Mammary epithelial cell (primary cell): ENCODE measurements at places on chromosomes 1 and 21. TPM values are rescaled to one million over a fixed set of nuclear protein-coding genes. Genes with fewer than 3 reads are reported as not detected.

The INAVA gene
- total RNA-seq, result 26.5 TPM

The AADACL3 gene
- total RNA-seq, result not detected in 2 replicates

DNA sequence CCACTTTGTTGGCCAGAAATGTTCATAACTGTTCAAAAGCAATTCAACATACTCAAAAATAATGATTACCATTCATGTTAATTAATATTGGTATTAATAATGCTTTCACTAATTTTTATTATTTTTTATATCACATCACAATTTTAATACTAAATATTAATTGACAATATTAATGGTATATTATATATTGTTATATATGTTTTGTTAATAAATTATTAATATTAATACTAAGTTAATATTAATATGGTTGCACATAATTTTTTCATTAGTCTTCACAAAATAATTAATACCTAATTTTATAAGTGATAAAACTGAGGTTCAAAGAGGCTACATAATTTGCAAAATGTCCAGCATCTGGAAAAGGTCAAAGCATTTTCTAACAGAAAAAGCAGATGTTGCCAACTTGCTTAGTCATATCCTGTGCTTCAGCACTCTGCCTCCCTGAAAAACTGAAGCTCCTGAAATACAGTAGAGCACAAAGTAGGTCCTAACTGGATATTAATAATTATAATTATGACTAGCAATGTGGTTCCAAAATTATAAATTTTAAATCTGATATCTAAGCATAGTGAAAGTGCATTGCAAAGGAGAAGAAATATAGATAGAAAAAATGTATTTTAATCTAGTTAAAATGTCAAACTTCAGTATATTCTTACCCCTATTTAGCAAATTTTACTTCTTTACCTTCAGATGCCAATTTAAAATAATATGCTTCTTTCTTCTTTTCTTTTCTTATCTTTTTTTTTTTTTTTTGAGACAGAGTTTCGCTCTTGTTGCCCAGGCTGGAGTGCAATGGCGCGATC lies 123.2 kb upstream of the TNFSF4 start:
- peak; percentile 52 for DNase-seq

- DNase-seq, result no peak
Observed at GRCh38 chr1:172308577-172308976, 111.9 kb upstream of the C1orf105 start.

The GPR161 gene
- total RNA-seq, result 15.0 TPM

- no peak for DNase-seq
Observed at GRCh38 chr1:89023026-89023425, 360 bp upstream of the GBP3 start.

DNA sequence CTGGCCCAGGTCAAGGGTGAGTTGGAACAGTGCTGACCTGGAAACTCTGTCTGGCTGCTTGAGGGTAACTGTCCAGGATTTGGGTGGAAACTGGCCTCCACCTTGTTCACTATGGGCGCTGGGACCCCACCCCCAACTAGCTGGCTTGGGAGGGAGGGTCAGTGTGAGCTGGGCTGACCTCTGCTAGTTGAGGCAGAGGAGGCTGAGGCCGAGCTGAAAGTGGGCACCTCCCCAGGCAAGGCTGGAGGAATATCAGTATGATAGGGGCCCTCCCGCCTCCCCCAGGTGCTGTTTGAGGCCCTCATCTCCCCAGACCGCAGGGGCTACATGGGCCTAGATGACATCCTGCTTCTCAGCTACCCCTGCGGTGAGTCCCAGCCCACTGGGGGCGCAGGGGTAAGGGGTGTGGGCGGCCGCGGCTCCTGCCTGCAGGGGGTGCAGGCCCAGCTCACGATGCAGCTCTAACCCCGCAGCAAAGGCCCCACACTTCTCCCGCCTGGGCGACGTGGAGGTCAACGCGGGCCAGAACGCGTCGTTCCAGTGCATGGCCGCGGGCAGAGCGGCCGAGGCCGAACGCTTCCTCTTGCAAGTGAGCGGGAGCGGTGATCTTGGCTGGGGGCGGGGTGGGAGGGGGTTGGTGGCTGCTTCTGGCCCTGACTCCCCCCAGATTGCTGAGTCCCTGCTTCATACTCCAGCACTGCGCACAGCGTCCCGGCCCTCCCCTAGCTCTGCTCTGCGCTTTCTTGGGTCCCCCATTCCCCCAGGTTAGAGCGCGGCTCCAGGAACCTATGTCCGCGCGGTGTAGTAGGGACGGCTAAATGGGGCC lies 22.9 kb downstream of the PTPRU start:
- DNase-seq, result no peak

DNA sequence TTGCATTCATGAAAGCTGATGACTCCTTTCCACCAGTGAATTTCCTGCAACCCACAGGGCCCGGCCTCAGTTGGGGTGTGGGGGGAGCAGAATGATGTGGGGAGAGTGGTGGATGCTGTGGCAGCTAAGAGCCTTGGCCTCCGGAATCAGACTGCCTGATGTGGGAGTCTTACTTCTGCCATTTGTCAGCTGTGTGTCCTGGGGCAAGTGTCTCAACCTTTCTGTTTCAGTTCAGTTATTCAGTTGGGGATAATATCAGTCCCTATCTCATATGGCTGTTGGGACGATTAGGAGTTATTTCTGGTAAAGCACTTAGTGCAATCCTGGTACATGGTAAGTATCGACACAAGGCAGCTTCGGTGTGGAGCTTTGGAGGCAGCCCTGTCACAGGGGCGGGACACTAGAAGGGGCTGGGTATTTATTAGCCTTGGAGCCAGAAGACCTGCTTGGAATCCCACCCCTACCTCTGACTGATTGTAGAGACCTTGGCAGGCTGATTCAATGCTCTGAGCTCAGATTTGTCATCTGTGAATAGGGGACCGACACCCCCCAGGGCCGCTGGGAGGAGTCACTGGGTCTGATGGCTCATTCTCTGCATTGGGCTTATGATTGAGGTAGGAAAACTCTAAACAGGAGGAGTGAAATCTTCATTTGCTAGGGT lies 19.6 kb downstream of the ARHGEF10L start:
- DNase-seq, result no peak

- peak; percentile 84 for DNase-seq
Observed at GRCh38 chr1:6205849-6206519, at the start of gene RNF207. Gene RNF207, plus strand, starts transcription at chr1:6206119. Its CDS starts 417 bp downstream, at chr1:6206536.

DNA sequence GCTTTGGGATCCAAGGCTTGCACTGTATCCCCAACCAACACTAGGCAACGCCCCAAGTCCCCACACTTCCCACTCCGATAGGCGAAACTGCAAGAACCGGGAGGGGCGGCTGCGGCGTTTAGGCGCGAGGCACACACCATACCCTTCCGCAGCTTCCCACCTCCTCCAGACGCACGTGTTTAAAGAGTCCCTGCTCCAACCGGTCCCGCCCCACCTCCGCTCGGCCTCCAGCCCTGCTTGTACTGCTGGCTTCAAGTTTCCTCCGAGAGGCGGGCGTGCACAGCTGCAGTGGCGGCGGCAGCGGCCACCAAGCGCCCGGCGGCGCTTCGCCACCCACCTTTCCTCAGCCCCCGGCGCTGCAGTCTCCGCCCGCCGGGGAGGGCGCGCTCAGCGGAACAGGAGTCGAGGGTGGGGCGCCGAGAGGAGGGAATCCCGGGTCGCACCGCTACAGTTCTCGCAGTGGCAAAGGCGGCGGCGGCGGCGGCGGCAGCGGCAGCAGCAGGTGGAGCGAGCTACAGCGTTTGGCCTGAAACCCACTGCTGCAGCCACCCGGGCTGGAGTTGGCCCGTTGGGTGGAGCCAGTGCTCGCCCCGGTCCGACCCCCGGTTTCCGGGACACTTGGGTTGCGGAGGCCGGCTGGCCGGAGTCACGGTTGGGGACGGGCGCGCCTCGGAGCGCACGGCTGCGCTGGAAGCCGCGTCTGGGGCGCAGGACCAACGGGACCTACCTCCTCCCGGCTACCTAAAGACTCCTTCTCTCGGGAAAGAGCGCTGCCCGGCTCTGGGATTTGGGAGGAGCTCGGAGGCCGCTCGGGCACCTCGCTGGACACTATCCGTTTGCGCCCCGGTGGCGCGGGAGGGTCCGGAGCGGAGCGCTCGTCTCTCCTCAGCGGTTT lies at the start of gene CNIH3:
CNIH3 (plus strand) TSS at position 457 of the 895 bp plus-strand sequence. CDS start 858 bp downstream, outside the sequence.
- peak; percentile 60 for DNase-seq

GRCh38 chr1:164659621-164660411 lies 100.8 kb downstream of the PBX1 start:
- peak; percentile 56 for DNase-seq

GRCh38 chr1:237910834-237911233 lies 20.1 kb upstream of the ZP4 start:
- DNase-seq, result peak; percentile 88

DNA sequence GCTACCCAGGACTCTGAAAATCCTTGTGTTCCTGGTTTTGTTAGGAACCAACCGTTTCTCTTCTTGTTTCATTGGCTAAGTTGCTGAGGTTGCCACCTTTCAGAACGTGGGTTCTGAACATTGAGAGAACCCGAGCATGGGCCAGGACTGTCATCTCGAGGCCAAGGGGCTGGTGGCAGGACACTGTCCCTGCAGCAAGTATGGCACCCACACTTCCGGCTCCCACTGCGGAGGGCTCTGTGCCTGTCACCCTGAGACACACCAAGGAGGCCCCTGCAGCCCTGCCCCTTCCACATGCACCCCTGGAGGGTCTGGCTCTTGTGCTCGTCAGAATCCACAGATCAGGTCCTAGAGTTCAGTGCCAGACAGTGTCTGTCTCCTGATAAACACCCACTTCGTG lies 39.1 kb upstream of the LRRC3 start:
- no peak for DNase-seq

DNA sequence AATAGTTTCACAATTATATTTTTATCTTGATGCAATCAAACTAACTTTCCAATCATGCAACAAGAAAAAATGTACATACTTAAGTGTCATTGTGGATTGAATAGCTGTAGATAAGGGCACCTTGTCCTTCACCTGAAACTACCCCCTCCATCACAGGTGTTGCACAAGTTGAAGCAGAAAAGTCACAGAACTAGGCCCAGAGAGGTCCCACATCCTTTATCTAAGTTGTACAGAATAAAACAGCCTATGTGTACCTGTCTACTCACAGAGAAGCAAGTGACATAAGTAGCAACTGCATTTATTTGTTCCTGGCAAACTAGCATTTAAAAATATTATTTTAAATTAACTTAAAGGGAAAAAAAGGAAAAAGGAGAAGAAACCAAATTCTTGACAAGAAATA lies 256.8 kb downstream of the FAF1 start:
- no peak for DNase-seq

- no peak for DNase-seq
Observed at GRCh38 chr1:24620678-24621077, 22.4 kb upstream of the SRRM1 start.

DNA sequence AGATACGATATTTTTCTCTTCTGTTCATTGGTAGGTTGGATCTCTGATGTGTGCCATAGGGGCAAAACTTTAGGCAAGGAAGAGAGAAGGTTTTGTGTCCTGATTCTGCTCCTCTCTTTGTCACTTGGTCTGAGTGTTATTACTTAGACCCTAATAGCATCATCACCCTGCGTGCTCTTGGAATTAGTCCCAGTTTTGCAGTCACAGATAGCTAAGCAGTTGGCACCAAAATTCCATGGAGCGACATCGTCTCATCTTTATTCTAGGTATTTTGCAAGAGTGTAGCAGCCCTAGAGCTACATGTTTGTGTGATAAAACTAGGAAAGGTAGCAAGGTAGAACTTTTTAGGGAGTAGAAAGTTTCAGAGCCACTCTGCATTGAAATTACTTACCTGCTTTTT lies 23.8 kb downstream of the PIP5K1A start:
- DNase-seq, result no peak

GRCh38 chr1:95209291-95209690 lies 24.7 kb upstream of the RWDD3 start:
- DNase-seq, result no peak

DNA sequence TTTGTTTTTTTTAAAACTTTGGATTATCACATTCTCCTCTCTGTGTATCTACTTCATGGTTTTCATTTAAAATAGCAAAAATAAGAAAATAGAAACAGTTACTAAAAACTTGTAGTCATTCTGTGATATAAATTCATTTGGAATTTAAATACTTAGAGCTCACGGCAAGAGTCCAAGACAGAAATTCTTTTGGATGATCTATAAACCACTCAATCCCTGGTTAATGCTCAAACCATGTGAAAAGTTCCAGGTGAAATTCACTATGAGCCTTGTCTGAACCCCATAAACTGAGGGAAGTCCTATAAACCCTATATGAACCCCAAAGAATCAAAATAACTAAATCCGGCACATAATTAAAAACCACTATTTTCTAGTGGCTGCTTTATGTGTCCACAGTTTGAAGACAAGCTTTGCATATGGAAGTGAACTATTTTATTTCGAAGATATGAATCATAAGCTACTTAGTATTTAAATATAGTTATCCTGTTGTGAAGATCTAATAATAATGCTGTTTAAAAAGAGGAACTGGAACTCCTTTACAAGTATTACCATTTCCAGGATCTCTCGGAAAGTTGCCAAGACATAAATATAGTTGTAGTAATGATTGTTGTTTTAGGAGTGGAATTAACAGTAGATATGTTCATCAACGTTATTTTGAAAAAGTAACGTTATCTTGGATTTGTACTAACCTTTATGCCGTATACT lies 163.5 kb downstream of the NFIA start:
- DNase-seq, result no peak

GRCh38 chr1:46180082-46180616 lies 3.9 kb upstream of the P3R3URF start:
- peak; percentile 85 for DNase-seq

The NBL1 gene
- 104 and 132 TPM in 2 replicates for total RNA-seq

The SLAMF6 gene
- total RNA-seq, result not detected

DNA sequence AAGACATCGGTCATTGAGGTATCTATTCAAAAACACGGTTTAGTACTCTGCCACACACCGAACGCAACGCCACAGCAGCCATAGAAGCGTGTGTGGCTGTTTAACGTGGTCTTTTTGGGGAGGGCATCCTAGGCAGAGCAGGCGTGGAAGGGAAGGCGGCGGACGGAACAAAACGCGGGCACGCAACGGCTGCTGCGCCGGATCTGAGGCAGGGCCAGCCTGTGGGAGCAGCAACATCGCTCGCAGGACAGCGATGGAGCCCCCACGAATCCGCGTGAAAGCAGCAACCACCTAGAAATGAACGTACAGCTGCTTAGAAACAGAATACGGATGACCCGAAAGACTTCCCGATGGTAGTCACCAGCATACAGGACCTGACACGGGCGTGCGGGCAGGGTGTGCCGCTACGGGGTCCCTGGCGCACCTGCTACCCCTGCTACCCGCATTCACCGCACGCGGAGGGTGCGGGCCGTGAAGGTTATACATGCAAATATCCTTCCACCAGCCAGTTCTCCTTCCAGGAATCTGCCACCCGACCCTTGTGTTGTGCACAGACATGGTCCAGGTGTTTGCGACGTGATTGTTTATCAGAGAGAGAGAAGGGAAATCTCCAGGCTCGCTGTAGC lies 114.4 kb upstream of the COL6A1 start:
- DNase-seq, result no peak

The RBBP5 gene
- 17.5 TPM for total RNA-seq

GRCh38 chr1:3865606-3866160 lies 8.4 kb downstream of the DFFB start:
- DNase-seq, result no peak

- no peak for DNase-seq
Observed at GRCh38 chr1:20571427-20571826, 17.5 kb upstream of the CDA start.

GRCh38 chr1:157955857-157956256 lies 37.6 kb upstream of the KIRREL1 start:
- no peak for DNase-seq

The ERICH3 gene
- not detected in 2 replicates for total RNA-seq

GRCh38 chr21:42009018-42009830 lies 936 bp downstream of the ZBTB21 start:
- peak; percentile 60 for DNase-seq

The ATP1A2 gene
- total RNA-seq, result not detected in 2 replicates
